Central memory CD8-positive, alpha-beta T cell (primary cell): ENCODE measurements at places on chromosomes 5 and 9.

GRCh38 chr5:9356351-9356825 is 189.5 kb downstream of the SEMA5A start:
- DNase-seq = no peak

- DNase-seq = no peak
Measured at GRCh38 chr5:112570708-112571444, 151.8 kb upstream of the EPB41L4A start.

DNA sequence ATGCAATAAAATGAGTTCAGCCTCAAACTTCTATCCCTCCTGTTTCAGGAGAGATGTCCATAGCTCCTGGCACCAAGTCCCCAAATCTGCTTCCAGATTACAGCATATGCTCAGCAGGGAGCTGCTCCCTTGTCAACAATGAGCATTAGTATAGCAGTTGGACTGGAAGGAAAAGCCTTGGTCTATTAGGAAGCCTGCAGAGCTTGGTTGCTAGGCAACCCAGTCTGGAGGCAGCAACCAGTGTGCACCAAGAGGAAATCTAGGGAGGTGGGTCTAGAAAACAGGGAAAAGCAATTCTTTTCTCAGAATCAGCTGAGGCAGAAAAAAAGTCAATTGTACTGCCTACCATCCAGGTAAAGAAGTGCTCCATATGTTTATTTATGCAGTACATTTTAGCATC is 229.5 kb upstream of the NMUR2 start:
- no peak for DNase-seq

DNA sequence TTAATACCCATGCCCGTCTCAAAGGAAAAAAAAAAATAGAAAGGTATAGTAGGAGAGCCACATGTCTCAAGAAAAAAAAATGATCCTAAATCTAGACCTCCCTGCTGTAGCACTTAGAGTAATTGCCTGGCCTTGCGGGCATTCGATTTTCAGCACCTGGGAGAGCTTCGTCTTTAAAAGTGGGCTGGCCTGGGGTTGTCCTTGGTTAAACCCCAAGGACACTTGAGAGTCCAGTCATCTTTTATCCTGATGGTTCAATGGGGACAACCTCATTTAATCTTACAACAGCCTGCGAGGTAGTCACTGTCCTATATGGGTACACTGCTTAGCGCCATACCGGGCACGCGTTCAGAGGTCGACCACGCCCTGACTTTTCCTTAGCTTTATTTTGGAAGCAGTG is 60.1 kb downstream of the MAT2B start:
- DNase-seq = no peak

GRCh38 chr9:97243606-97244005 is 63.9 kb upstream of the CCDC180 start:
- DNase-seq = no peak

DNA sequence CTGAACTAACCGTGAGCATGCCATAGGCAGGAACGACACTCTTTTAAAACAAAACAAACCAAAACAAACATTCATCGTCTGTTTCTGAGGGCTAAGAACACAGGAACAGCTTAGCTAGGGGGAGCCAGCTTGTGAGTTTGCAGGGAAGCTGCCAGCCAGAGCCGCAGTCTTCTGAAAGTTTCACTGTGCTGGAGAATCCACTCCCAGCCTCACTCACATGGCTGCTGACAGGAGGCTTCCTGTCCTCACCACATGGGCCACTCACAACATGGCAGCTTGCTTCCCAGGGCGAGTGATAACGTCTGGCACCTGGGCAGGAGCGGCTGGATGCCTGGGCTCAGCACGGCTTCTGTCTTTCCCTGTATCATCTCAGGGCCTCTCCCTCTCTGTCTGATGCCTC is 275.2 kb downstream of the MSX2 start:
- no peak for DNase-seq

- DNase-seq = no peak
Measured at GRCh38 chr5:97624886-97625285, 441.8 kb upstream of the RIOK2 start.

- DNase-seq = no peak
Measured at GRCh38 chr5:14776602-14777001, 95.0 kb downstream of the ANKH start.

DNA sequence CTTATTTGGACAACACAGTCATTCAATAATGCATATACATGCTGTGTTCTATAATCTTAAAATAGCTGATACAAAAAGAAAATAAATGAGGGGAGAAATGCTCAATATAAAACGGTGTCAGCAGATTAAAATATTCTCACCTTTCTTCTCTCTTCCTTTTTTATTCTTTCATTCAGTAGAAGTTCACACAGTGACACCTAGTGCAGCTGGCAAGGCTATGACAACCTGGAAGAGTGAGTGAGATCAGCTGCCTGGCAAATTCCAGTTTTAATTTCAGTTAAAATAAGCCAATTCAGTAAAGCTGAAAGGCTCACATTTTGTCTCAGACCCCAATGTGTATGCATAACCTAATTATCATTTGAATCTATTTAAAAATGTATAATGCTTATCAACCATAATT is 150.3 kb downstream of the RASEF start:
- DNase-seq = no peak

DNA sequence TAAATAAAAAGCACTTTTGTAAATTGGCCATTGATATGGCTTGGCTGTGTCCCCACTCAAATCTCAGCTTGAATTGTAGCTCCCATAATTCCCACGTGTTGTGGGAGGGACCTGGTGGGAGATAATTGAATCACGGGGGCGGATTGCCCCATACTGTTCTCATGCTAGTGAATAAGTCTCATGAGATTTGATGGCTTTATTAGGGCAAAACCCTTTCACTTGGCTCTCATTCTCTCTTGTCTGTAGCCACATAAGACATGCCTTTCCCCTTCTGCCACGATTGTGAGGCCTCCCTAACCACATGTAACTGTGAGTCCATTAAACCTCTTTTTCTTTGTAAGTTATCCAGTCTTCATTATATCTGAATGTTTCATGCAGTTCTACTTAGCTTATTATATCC is 153.2 kb downstream of the TARS1 start:
- no peak for DNase-seq

DNA sequence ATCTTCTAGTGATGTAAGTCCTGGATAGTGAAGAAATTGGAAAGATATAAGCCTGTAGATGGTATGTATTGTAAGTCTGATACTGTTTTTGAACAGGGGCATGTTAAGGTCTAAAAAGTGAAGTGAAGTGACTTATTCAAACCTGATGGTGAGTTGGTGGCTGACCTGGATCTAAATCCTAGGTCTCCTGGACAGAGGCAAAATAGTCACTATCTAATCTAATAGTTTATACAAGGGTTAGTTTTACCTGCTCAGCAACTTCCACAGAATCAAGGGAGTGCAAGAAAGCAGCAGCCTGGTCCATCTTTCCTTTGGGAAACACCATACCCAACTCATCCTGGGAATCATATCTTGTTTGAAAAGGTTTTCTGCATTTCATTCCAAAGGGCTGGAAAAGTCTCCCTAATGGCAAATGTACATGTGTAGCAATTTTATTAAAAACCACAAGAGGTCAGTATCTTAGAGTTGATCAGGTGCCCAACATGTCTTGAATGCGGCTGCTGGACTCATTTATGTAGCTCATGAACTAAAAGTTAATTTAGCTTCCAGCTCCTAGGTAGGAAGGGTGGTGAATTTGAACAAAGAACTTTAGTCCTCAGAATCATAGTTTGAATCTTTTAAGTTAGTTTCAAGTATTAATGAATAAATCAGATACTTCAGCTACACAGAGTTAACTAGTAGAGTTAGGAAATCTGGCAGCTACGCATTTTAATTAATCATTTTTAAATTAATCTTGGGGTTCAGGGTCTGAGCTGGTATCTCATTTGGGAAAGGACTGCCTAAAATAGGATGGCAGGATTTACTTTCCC is 26.0 kb downstream of the SKP2 start:
- DNase-seq = no peak

DNA sequence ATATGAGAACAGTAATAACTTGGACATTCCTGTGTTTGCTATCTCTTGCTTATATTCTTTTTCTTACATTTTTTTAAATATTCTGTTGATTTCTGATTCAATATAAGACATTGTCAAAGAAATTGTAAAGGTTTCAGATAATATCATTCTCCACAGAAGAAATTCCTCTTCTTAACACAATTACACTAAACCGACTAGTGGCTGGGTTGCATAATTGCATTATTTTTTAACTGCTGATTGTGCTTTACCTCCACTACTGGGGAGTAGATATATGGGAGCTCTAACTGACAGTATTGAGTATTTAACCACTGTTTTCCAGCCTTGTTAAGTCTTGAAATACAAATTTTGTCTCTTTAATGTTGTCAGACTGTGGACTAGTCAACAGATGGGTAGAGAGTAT is 723.8 kb upstream of the EDIL3 start:
- DNase-seq = no peak

DNA sequence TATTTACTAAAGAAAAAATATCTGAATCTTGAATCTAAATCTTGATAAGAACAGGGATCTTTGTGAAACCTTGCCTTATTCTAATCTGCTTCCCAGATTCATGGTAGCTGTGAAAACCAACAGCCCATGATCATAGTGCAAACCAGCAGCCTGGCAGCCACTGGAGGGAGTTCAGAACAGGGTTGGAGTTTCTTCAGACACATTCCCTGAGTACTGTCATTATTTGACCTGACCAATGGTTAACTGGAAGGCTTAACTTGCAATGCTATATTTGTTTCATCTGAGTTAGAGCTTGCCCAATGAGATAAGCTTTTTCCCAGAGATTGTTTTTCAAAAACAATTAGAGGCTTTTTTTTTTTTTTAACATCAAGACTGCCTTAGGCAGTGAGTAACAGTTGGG is 47.8 kb downstream of the LOX start:
- no peak for DNase-seq

- DNase-seq = no peak
Measured at GRCh38 chr5:139964994-139965565, 78.0 kb downstream of the NRG2 start.

DNA sequence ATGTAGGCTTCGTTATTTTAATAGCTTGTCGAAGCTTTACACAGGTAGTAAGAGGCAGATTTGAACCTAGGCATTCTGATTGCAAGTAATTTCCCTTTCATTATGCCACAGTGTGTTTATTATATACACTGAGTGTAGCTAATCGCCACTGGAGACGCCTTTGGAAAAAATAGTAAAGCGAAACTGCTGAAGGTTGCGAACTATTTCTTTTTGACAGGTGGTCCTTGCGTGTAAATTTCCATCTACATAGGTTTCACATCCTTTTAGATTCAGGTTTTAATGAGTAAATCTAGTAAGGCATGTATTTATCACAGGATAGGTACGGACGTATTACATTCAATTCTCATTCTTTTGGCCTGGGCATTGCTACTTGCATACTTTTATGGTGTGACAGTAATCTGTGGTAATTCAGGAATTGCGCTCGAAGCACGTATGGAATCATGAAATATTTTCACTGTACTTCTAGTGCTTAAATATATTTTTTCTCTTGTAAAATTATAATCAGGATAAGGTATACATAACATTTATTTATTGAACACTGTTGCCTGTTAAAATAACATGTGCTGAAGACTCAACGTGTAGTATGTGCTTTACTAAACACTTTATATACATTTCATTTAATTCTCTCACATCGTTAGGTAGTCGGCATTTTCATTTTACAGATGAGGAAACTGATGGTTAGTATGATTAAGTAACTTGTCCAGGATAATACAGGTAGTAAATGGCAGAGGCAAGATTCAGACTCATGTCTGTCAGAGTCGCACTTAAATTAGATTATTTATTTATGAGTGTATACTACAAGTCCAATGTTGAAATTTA is 1.8 kb downstream of the MARCHF6 start:
- DNase-seq = no peak

DNA sequence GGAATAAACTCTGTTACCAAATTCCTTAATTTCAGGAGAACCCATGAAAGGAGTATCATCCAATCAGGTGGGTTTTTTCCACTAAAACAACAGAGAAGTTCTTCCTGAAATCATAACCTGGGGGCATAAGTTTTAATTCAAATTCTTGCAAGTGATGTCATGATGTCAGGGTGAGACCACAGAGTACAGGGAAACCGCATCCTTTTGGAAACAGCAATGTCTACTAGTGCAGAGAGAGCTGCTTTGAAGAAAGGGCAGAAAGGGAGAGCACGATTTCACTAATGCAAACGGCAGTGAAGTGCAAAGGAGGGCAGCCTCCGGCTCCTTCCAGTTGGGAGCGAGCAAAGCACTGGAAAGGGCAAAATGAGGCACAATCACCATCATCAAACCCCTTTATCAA is 20.6 kb upstream of the CMBL start:
- DNase-seq = no peak
